ENCODE measurements at places on chromosomes 5 and 9.

DNA sequence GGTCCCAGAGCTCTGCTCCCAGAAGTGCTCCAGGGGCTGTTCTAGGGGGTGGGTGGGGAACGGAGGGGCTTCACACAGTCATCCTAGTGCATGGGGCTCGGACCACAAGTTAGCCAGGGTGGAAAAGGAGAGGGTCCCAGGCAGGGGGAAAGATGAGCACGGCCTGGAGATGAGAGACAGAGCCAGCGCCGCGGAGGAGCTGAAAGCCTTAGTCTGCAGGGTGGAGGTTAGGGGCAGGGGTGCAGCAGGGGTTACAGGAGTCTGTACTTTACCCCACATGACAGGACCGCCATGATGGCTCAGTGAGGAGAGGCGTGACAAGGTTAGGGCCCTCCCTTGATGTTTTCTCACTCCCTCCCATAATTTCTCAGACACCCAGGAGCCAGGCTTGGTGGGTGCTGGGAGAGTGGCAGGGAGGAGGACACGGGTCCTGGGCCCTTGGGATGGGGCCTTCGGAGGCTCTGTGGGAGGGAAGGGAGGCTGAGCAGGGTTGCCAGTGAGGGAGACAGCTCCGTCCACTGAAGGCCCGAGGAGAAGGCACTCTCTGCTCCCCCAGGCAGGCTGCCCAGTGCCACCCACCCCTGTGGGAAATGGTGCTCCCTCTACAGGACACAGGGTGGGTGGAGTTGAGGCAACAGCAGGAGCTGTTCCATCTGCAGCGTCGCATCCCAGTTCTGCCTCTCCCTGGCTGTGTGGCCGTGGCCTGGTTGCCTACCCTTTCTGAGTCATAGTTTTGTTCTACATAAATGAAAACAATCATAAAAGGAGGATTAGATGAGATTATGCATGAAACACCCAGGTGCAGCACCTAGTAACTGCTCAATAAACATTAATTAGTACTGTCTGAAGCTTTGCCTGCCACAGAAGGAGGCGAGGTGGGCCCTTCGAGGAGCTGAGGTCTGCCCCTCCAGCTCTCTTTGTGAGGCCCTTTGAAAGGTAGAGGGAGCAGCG lies 66.2 kb downstream of the NDST1 start:
- DNase-seq, result no peak

GRCh38 chr9:78601957-78602565 lies 305.1 kb downstream of the PSAT1 start:
- DNase-seq, result no peak

- DNase-seq, result no peak
These were observed 565.5 kb downstream of the EBF1 start for GRCh38 chr5:158534203-158534602.

- DNase-seq, result no peak
These were observed 440.0 kb upstream of the MPDZ start for GRCh38 chr9:13719446-13719845.

GRCh38 chr5:9498541-9499497 lies 47.1 kb downstream of the SEMA5A start:
- no peak for DNase-seq

DNA sequence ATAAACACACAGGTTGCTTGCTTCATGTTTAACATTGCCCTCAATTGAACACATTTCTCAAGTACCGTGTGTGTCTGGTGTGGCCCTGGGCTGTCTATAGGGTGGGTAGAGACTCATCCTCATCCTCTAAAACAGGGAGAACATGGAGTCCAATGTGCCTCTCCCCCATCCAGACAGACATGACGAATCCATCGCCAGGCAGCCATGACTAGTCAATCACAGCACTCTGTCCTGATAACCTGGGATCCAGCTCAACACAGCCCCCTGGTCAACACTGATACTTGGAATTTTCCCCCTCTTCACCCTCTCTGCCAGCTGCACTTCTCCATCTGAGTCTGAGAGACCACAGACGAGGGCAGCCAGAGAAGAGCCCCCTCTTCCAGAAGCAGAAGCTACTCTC lies 10.7 kb upstream of the NTNG2 start:
- no peak for DNase-seq

- no peak for DNase-seq
These were observed 125.7 kb downstream of the NIPBL start for GRCh38 chr5:37002176-37002751.

DNA sequence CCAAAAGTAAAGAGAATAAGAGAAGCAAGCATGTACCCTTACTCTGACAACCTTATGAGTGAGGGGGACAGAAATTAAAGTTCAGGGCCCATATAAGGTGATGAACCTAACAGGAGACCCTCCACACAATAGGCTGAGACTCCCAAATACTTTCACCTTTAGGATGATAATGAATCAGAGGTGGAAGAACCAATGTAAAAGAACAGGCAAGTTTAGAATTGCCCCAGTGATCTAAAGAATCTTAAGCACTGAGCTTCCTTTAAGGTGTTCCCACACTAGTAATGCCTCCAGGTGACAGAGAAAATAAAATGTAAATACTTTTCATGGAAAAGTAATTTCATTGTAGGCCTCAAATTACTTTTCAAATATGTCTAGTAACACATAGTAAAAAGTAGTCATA lies 8.2 kb upstream of the FAM151B start:
- no peak for DNase-seq

GRCh38 chr9:93467462-93467861 lies 14.1 kb upstream of the FAM120AOS start:
- no peak for DNase-seq

DNA sequence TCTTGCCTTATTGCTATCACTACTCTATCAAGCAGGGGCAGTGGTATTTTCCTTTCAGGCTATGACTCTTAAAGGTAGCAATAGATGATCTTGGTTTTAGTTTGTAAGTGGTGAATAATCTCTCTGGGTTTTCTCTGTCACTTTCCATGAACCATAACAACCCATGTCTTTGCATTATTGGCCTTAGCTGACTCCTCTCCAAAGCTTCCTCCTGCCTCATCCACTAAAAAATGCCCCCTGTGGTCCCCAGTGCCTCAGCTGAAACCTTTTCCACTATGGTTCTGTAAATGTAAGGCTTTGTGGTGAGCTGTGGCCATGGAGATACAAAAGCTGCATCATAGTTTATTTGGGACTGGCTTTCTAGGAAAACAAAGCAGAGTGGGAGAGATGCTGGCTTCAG lies 128.8 kb downstream of the GPBP1 start:
- DNase-seq, result no peak

- DNase-seq, result no peak
These were observed 4.6 kb upstream of the CDC37L1 start for GRCh38 chr9:4674783-4675182.

DNA sequence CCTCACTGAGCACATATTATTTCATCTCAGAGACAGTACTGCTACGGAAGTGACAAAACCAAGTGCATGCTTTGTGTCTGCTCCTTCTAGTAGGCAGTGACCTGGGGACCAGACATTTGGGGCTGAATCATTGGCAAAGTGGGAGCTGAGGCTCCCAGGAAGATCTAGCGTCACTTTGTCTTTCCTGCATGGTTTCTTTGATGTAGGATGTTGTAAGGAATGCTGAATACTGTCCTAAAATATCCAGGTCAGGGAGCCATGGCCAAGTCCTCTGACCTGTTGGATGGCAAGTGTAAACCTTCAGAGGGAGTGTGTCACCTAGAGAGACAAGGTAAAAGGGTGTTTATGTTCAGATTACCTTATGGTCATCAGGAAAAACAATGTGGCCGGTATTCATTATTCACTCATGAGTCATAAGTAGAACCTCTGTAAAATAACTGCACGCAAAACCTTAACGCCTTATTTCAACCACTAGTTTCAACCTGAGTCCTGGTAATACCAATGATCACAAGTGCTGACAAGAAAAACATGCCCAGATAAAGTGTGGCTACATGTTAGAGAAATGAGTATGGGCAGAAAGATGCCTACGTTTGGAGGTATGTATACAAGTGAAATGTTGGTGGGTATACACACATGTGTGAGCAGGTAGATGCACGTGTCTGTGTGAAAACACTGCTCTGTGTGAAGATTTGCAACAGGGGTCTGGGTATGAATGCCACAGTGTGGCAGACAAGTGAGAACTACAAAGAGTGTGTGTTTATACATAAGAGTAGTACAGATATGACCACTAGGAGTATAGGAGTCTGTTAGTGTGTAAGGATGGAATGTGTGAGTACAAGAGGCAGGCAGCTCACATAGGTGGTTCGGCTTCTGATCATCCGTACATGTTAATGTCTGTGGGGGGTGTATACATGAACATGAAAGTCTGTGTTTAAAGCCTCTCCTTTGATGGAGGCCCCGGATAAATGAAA lies 263.9 kb downstream of the SPOCK1 start:
- DNase-seq, result no peak

DNA sequence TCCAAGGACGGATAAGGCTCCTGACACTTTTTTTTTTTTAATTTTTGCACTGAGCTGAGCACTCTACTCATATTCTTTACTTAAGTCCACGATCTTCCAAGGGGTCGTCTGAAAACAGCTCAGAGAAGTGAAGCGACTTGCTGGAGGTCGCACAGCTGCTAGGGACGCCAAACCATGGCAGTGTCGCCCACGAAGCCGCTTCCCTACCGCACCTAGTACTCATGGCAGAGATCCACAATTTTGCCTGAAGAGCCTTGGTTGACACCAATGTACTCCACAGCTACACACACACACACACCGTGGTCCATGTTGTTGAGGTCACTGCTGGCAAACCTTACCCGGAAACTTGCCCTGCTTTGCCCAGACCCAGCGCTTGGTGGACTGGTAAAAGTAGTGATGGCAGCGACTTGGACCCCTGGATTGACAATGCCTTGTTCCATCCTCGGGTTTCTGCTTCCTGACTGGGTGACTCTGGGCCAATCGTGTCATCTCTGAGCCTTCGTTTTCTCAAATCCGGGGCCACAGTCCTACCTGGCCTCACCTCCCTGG lies 521 bp upstream of the SLIT3 start:
- DNase-seq, result no peak

DNA sequence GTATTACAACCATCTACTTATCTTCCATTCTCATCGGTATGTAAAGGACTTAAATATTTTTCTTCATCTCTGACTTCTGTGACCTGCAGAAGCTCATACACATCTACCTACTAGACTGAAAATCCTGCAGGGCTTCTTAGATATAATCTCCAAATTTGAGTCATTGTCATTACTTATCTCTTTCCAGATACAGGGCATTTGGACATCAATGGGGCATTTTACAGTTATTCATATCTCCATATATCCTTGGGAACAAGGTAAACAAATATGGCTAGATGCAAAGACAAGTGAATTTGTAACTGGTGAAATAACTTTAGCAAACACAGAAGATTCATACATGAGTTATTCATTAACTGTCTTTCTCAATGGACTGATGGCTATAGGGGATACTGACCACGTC lies 37.7 kb upstream of the IL7R start:
- no peak for DNase-seq

- DNase-seq, result no peak
These were observed 29.7 kb downstream of the GPR21 start for GRCh38 chr9:123063177-123063598.

GRCh38 chr9:69153707-69154521 lies 20.2 kb upstream of the TJP2 start:
- no peak for DNase-seq

Measured in activated T-cell treated with anti-CD3 and anti-CD28 coated beads, Interleukin-2, amount 50 U/mL, for 24 hours (primary cell).